ENCODE measurements at places on chromosomes 11 and 22.

DNA sequence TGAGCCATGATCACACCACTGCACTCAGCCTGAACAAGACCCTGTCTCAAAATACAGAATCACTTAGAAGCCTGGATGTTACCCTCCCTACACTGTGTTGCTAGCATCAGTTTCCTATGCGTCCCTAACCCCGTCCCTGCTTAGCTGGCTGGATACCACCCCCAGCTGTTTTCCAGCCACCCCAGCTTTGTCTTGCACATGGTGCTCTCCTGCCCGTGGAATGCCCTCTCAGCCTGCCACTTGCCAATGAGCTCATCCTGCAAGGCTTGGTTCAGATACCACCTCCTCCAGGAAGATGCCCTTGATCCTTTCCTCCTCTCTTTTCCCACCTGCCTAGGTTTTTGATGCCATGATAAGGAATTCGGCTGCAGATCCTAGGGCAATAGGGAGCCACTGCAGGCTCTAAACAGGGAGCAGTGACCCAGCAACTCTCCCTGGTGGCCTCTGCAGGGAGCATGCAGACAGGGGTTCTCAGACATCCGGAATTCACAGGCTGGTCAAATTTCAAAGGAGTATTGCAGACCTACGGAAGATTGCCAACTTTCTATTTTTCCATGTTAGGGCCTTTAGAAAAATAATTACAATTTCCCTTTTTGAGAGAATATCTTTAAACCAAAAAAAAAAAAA lies 52.7 kb upstream of the WNT7B start:
- no peak for DNase-seq

- no peak for DNase-seq
These were observed 8.5 kb downstream of the MARK2 start for GRCh38 chr11:63847363-63847762.

DNA sequence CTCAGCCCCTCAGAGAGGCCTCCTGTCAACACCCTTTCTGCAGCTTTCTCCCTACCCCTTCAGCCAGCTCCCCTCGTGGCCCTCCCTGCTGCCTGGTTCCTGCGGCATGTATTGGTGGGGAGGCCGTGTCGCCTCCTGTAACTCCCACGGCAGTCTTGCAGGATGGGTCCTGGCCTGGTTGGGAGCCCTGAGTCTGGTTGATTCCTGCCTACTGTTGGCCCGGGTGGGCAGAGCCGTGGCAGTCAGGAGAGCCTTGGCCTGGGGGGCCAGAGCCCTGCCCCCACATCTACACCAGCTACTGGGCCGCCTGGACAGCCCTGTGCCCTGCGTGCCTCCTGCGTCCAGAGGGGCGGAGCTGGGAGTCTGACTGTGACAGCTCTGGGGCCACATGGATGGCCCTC lies 30.3 kb upstream of the GRAMD4 start:
- DNase-seq, result no peak

- no peak for DNase-seq
These were observed 122.1 kb downstream of the BCR start for GRCh38 chr22:23302171-23303002.

DNA sequence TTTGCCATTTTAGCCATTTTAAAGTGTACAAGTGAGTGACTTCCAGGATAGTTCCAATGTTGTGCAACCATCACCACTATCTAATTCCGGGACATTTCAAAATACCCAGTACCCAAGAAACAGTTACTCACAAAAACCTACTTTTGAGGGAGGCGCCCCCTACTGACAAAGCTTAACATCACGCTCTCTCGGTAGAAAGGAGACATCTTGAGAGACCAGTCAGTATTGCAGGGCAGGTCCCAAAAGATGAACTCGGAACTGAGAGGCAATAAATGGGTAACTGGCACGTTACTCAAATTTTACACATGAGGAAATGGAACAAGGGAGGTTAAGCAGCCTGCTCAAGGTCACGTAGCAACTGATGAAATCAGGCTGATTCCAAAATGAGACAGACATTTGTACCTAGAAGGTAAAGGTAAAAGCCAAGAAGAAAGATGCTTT lies 50.0 kb upstream of the POU2AF1 start:
- peak; percentile 57 for DNase-seq

DNA sequence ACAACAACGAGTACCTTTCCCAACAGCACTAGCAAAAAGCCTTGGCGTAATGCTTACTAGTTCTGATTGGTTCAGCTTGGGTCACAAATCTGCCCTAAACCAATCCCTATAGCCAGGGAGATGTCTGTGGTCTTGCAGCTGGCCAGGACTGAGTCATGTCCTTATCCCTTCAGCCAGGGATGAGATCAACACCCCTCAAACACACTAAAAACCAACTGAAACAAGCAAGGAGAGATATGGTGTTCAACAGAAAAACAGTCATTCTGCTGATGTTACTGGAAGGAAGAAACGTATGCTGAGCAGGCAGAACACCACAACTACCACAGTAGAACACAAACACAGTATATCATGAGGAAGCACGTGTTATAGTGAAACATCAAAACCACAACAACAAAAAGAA lies 375.6 kb downstream of the LARGE1 start:
- DNase-seq, result no peak

DNA sequence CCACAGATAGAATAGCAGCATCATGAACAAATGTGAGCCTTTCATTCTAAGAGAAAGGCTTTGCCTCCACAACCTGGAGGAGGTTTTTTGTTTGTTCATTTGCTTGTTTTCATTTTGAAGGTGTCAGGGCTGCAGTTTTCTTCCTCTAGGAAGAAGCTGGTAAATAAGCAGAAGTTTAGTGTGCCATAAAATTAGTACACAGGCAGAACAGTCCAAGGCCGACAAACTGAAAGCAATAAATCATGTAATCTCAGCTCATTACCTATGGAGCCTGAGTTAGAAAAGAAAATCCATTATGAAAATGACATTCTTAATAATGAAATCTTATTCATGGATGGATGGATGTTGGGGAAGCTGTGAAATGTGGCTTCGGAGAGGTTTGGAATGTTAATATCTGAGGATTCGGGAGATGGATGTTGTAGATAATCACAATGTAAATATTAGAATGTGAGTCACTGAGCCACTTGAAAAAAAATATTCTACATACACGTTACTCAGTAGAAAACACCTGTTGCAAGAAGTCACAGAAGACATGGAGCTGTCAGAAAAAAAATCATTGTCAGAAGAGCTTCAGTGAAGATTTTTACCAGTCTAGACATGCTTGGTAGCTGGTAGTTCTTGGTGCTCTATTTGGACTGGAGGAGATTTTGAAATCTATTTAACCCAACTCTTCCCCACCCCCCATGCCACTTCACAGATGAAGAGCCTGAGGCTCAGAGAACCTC lies 15.0 kb upstream of the ZDHHC13 start:
- DNase-seq, result no peak

DNA sequence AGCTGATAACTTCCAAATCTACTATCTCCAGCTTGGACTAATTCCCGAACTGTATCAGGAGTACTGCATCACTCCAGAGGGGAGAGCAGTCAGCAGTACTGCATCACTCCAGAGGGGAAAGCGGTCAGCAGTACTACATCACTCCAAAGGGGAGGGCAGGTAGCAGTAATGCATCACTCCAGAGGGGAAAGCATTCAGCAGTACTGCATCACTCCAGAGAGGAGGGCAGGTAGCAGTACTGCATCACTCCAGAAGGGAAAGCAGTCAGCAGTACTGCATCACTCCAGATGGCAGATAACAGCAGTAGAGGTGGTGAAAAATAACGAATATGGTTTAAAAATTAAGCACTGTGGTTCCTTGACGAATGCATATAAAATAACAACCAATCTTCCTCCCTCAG lies 8.4 kb downstream of the CWC15 start:
- DNase-seq, result no peak

GRCh38 chr11:112156956-112157766 lies 6.7 kb downstream of the IL18 start:
- peak; percentile 32 for DNase-seq

GRCh38 chr22:45468872-45469271 lies 33.8 kb upstream of the FBLN1 start:
- DNase-seq, result no peak

DNA sequence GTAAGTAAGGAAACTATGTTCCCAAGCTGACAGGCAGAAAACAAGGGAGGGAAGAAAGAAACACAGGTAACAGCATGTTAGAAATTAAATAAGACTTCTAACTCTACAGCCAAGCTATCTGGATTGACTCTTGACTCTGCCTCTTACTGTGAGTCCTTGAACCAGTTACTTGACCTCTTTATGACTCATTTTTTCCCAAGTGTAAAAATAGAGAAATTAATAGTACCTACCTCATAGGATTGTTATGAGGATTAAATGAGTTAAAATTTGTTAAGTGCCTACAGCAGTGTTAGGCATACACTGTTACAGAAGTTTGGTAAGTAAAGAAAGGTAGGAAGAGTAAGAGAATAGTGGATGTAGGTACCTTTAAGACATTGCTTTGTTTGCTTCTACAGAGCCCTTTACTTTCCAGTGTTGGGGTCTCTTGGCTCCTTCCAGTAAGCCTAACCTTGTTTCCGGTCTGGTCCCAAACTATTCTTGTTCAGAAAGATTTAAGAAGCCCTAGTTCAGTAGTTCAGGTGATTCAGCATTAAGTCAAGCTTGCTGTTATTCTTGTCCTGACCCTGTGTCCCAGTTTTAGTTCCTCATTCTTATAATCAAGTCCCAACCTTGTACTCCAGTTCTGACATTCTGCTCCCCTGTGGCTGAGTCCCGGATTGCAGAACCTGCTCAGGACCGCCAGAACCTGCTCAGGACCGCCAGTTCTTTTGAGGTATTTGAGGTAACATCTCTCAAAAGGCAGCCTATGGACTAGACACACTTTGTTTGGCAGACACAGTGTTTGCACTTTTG lies 963.4 kb upstream of the CCDC90B start:
- DNase-seq, result no peak

DNA sequence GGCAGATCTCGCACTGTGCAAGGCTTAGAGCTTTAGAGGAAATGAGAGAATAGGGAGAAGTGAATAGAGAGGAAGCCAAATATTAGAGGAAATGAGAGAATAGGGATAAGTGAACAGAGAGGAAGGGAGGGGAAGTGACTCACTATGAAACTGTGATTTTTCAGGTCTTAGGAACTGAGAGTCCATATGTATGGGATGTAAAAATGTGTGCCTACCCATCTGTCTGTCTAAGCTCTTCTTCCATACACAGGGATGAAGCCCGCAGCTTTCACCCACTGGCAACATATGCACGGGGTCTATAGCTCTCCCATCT lies 6.4 kb upstream of the CCDC86 start:
- no peak for DNase-seq

GRCh38 chr11:2146051-2146450 lies 6.9 kb upstream of the IGF2 start:
- no peak for DNase-seq

GRCh38 chr11:128705124-128705920 lies 11.4 kb downstream of the FLI1 start:
- no peak for DNase-seq

DNA sequence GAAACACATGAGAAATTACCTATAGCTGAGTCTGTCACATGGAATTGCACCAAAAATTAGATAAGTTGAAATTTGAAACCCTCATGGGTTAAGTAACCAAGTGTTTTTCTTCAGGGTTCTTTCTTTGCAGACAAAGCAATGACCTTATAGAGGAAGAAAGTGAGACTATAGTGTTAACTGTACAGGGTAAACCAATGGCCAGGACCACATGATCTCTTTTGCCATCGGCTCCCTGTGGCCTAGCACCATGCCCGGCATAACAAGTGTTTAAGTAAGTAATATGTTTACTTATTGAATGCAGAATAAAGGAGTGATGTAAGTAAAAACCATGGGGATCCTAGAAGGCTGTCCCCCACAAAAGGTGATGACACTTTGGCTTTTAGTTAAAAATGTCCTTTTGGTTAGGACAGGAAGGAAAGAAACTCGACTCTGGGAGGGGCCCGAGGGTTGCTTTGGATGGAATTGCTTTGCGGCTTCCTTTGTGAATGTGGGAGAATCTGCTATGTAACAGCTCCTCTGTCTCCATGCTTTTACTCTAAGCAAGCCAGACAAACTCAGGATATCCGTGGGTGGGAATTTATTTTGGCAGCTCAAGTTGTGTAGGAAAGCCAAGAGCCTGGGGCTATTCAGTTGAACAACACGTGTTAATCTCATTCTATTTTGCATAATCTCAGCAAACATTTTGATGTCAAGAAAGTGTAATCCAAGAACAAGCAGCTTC lies 454.7 kb downstream of the INSC start:
- DNase-seq, result no peak

DNA sequence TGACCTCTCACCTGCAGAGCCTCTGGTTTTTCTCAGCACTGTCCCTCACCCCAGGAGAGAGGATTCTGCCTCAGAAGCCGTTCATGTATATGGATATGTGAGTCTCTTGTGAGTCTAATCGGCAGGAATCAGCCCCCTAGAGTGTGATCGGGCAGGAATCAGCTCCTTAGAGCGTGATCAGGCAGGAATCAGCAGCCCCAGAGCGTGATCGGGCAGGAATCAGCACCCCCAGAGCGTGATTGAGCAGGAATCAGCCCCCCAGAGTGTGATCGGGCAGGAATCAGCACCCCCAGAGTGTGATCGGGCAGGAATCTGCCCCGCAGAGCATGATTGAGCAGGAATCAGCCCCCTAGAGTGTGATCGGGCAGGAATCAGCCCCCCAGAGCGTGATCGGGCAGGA lies 80.0 kb upstream of the EIF3D start:
- no peak for DNase-seq

DNA sequence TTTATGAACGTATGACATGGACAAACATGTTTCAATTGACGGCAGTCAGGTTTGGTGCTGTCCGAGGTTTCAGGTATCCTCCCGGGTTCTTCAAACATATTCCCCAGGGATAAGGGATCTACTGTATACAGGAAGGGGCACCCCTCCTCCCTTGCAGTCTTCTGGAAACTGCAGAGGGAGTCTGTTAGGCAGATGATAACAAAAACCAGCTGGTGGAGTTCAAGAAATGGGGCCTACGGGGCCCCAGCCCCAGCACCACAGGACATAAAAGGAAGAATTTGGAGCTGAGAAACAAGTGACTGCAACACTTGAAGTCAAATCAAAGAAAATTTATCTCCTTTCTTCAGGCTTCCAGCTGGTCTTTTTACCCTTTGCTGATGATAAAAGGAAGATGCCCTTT lies 32.1 kb downstream of the SNU13 start:
- DNase-seq, result no peak

DNA sequence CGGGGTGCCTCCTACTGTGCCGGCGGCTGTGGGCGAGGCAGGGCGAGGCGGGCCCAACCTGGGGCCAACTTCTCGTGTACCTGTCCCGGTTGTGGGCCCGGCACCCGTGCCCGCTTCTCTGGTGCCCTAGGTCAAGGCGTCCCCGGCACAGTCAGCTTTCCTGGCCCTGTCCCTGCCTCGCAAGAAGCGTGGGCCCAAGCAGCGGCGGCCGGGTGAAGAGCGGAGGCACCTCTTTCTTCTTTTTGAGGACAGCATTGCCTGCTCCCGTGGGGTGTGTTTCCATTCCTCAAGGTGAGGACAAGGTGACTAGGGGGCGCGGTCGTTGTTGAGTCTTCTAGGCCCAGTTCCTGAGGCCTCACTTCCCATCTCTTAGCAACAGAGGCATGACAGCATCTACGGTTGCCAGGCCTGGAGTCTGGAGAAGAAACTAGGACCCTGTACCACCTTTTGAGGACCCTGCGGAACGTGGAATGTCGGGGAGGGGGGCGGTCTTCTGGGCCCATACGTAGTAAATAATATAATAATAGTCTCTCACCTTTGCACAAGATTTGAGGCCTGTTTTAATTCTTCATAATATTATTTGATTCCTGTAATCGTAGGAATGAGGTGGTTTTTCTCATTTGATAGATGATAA lies 418 bp downstream of the ACO2 start:
- peak; percentile 33 for DNase-seq
